ENCODE measurements at places on chromosomes 11 and 22.

DNA sequence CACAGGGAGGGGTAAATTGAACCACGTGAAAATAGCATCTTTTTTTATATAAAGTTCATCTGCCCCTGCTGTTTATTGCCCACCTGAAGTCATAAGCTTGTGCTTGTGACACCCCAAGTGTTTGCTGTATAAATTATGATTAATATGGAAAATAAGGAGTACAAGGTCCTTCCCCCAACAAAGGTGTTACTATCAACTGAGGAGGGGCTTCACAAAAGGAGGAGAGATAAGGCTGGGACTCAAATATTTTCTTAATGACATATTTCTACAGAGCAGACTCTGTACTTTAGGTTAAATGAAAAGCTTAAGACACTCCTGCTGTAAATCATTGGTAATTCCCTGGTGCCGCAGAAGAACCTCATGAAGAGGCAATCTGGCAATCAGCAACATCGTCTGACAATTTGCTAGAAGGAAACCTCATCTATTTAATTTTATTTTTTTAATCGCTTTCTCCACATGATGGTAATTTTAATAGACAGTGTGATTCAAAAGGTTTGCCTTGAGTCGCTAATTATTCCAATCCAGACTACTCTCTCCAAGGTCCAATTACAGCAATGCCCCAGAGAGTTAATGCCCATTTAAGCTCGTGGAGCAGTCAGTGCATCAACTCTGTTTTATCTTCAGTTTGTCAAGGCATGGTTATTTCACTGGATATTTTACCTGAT is 1432.4 kb downstream of the FAM181B start:
- H3K27ac ChIP-seq = no peak overlapping the region
- no peaks in the 10 kb centered on the region for H3K36me3 ChIP-seq
- DNase-seq = no peak
- no peak overlapping the region for H3K4me3 ChIP-seq
- H3K27me3 ChIP-seq = no peaks in the 10 kb centered on the region

DNA sequence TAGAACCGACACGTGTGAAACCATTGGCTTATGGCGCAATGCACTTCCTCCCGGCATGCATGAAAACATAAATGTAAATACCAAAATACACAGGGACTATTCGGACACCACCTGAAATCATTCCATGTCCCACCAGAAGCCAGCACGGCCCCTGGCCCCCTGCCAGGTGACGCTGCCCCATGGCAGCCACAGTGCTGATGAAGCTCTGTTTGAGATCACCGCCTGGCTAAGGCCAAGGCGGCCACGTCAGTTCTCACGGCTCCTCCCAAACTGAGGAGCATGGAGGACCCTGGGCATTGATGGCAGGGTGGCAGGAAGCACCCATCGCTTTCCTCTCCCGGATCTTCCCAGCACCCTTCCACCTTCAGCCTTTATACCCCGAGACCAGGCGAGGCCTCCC is 89.5 kb downstream of the CDKN1C start:
- no peaks in the 10 kb centered on the region for H3K27me3 ChIP-seq
- no peaks in the 10 kb centered on the region for H3K4me1 ChIP-seq
- H3K27ac ChIP-seq = no peak overlapping the region
- DNase-seq = no peak

DNA sequence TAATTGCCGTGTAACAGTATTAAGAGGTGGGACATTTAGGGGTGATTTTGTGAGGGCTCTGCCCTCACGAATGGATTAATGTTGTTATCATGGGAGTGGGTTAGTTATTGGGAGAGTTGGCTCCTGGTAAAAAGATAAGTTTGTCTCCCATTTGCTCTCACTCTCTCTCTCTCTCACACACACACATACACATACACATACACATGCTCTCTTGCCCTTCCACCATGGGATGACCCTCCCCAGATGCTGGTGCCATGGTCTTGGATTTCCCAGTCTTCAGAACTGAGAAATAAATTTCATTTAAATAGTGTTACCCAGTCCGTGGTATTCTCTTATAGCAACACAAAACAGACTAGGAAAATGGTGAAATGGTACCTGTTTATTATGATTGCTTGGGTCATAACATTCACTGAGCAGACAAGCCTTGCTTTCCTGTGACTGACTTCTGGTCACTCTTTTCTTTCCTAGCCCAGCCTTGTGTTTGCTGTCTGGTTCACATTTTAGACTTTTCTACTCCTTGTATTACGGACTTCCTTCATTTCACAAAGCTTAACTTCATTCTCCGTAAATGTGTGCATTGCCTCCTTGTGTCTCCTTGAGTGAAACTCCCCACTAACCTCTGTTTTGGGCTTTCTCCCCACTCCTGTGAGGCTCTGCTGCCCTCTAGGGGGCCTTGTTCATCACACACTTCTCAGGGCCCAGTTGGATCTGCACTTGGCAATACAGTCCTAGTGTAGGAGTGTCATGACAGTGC is 206.5 kb upstream of the CTSC start:
- DNase-seq = peak; percentile 87
- peak overlapping the region; percentile 7 for H3K27ac ChIP-seq
- no peaks in the 10 kb centered on the region for H3K36me3 ChIP-seq
- H3K27me3 ChIP-seq = peaks cover 10% of the 10 kb centered on the region
- H3K4me3 ChIP-seq = no peak overlapping the region
- peaks cover 6% of the 10 kb centered on the region for H3K4me1 ChIP-seq

DNA sequence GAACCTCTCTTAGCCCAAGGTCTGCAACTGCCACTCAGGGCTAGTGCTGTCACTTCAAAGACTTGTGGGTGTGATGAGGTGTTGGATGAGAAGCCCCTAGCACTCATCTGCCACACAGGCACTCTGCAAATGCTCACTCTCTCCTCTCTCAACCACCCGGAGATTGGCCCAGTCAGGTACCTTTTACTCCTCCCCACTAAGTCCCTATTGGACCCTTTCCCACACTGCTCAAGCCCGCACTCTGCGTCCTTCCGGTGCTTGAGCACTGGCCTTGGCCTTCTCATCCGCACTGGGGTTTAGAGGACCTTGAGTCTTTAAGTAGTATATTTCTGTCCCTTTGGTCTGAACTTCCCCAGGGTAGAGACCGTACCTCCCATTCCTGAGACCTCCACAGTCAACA is 308.0 kb downstream of the NXPE2 start:
- no peak for DNase-seq
- H3K27ac ChIP-seq = no peak overlapping the region
- H3K4me3 ChIP-seq = no peak overlapping the region
- H3K36me3 ChIP-seq = no peaks in the 10 kb centered on the region

- no peak overlapping the region for H3K4me3 ChIP-seq
- H3K27ac ChIP-seq = no peak overlapping the region
- H3K4me1 ChIP-seq = peaks cover 9% of the 10 kb centered on the region
- DNase-seq = no peak
Measured at GRCh38 chr11:61499816-61500491, 8.6 kb upstream of the LRRC10B start.

- H3K4me1 ChIP-seq = no peaks in the 10 kb centered on the region
- no peaks in the 10 kb centered on the region for H3K27me3 ChIP-seq
- no peak overlapping the region for H3K27ac ChIP-seq
- H3K36me3 ChIP-seq = no peaks in the 10 kb centered on the region
Measured at GRCh38 chr11:132864811-132865576, 667.3 kb downstream of the OPCML start.

All from activated CD4-positive, alpha-beta memory T cell treated with anti-CD3 and anti-CD28 coated beads, Interleukin-2, amount 10 ng/mL, durations not matched to agents 7 days and 5 days (primary cell).